Stimulated activated CD4-positive, alpha-beta T cell treated with anti-CD3 and anti-CD28 coated beads, Interleukin-4, amount 100 ng/mL, for 48 hours (primary cell): ENCODE measurements at places on chromosomes 16 and 17.
A peak's percentile ranks its signal among the peaks of the same experiment; 100 is the strongest.

DNA sequence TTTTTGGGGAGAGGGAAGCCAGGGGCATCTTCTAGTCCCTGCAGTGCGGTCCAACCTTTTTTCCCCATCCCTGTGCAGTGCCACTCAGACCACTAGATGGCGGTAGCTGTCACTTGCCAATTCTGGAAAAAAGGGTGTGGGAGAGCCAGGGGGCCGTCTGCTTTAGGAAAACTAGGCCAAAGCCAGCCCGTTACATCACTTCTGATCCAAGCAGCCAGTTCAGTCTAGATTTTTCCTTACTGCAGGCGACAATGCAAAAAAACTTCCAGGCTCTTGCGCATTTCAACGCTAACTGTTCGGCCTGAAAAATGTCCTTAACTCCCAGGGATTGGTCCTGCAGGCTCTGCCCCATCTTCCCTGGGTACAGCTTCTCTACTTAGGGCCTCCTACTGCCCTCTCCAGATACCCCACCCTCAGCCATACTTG is 69.2 kb upstream of the CES5A start:
- peak; percentile 35 for DNase-seq

GRCh38 chr16:10022098-10022497 is 160.1 kb downstream of the GRIN2A start:
- DNase-seq: no peak

DNA sequence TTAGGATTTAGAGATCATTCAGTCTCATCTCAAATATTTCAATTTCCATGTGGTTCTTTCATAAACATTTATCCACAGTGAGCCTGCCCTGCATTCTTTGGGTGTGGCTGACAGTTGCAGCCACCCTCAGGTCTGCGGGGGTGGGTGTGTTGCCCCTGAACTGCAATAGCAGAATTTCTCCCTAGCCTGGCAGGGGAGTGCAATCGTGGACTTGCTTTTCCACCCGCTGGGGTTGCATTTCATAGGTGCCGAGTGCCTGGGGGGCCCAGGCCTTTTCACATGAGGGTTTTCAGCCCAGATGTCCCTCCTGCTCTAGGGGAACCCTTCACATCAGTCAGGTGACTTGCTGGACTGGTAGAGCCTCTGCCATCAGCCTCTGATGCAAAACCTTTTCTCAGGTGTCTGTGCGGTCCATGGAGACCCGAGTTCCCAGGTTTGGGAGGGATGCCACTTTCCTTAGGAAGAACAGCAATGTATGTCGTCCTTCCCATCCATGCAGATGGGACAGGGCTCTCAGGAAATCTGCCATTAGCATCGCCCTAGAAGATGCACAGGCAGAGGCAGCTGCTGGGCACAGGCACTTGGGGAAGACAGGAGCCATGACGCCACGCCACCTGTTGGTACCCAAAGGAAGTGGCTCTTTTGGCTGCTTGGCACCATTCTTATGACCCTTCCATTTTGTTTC is 2.4 kb upstream of the USP36 start:
- peak; percentile 50 for DNase-seq

- no peak for DNase-seq
Measured at GRCh38 chr16:19123535-19124178, 9.9 kb downstream of the ITPRIPL2 start.

GRCh38 chr17:80397034-80397387 is 18.0 kb upstream of the ENDOV start:
- no peak for DNase-seq
